ENCODE measurements at places on chromosomes 13 and 19. TPM values are rescaled to one million over a fixed set of nuclear protein-coding genes. Genes with fewer than 3 reads are reported as not detected.

DNA sequence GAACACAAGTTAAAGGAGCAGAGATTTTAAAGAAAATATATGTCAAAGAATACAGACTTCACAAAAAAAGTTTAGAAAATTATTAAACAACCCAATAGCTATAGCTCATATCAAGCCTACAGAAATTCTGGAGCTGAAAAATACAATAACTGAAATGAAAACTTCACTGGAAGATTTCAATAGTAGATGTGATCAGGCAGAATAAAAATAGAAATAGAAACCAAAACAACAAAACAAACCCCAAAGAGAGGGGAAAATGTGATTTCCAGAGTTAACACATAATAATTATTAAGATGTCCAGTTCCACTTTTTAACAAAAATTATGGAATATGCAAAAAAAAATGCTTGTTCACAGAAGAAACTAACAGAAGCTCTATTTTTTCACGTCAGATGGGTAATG, 23.6 kb downstream of the LRRC63 start:
- no peak for DNase-seq

DNA sequence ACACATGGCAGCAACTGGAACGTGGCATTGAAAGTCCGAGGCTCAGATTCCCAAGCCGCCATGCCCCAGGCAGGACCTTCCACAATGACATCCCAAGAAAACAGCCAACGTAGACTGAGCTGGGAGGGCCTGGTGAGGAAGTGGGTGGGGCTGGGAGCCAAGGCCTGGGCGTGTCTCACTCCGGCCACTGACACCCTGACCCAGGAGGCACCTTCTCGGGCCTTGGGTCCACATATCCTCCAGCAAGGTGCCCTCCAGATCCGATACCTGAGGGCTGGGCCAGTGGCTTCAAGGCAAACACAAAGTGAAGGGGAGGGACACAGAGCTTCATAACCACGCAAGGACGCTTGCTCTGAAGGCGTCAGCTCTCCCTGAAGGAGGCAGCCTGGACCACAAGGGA, 43.0 kb downstream of the RAB20 start:
- no peak for DNase-seq

DNA sequence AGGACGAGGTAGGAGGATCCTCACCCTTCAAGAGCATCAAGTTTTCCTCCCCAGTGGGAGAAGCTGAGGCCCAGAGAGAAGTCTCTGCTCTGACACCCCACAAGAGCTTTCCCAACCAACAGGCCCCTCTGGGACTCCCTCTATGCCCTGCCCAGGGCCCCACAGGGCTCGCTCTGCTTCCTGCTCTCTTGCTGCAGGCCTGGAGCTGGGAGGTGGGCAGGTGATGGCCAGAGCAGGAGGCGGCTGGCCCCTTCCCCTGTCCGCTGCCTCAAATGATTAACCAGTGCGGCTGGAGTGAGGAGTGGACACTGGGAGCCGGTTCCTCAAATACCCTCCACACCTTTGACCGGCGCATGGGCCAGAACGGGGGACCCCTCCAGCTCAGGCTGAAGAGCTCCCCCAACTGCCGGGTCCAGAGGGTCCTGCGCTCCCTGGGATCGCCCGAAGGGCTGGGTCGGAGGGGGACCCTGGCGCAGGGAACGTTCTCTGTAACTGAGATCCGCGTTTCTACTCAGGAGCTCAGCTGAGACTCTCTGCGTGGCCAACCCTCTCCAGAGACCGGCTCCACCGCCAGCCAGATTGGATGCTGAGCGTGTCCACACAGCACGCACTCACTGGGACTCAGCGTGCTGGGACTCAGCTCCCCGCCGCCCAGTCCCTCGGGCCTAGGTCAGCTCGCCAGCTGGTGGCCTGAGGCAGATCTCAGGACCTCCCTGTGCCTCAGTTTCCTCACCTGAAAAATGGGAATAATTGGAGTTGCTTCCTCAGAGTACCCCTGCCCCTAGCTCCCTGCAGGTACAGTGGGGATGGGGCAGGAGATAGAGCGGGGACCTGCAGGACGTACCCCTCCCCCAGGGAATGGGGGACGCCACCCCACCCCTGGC, 6.7 kb upstream of the ONECUT3 start:
- no peak for DNase-seq

GRCh38 chr13:99376132-99376531, 68.9 kb upstream of the GPR183 start:
- DNase-seq = no peak

- no peak for DNase-seq
These were observed 521.8 kb downstream of the MYO16 start for GRCh38 chr13:109151255-109151654.

DNA sequence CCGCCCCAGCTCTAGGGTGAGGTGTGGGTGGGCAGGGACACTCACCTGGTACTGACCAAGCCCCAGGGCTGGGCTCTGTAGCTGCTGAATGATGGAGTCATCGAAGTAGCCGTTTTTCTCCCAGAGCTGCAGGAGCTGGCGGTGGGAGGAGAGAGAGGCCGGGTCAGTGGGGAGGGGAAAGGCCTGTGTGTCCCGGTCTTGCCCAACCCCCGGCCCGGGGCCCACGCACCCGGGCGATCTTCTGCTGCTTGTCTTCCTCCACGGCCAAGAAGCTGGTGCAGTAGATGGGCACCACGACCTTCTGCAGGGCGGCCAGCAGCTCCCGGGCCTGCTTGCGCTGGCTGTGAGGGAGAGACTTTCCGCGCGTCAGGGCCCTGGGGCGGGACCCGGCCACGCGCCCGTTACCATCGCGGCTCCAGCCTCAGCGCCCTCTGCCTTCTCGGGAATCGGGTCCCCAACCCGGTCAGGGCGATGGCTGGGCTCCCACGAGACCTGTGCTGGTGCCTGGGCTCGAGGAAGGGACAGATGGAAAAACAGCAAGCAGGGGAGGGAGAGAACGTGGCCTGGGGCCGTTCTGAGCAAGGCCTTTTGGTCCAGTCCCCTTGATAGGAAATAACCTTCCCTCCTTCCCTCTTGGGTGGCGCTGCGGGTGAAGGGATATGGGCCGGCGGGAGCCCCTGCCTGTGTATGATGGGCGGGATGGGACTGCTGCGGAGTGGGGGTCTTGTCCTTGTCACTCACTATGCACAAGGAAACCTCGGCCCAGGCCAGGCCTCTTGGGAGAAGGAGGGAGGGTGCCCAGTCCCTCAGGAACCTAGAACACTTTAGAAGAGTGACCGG, 11.5 kb downstream of the CHERP start:
- DNase-seq = no peak

- DNase-seq = no peak
These were observed 696 bp upstream of the ERFL start for GRCh38 chr19:41928754-41929535.

The ESD gene
- 106 TPM for total RNA-seq

The SIX5 gene
- total RNA-seq = 22.3 TPM

All from Right ventricle myocardium inferior (tissue), 1 donor.